ENCODE measurements at places on chromosomes 5 and 9. TPM values are rescaled to one million over a fixed set of nuclear protein-coding genes. Genes with fewer than 3 reads are reported as not detected.

Gene LTC4S
- total RNA-seq, result 0.79 TPM

Gene LCP2
- total RNA-seq, result 115 TPM

Gene SLC46A2
- not detected for total RNA-seq

Gene SPRY4
- total RNA-seq, result 0.67 TPM

Gene CFAP90
- total RNA-seq, result not detected

Gene CYLC2
- total RNA-seq, result not detected

Gene GPR151
- not detected for total RNA-seq

Gene CAAP1
- 18.1 TPM for total RNA-seq

Gene PCDHGA10
- not detected for total RNA-seq

Gene GALNT12
- total RNA-seq, result 12.9 TPM

Gene SERF1A
- 10.0 TPM for total RNA-seq

Gene PRSS3
- not detected for total RNA-seq

Gene AMACR
- 10.1 TPM for total RNA-seq

Measured in activated naive CD4-positive, alpha-beta T cell treated with anti-CD3 and anti-CD28 coated beads for 36 hours (primary cell).